Stimulated activated CD4-positive, alpha-beta T cell treated with anti-CD3 and anti-CD28 coated beads, TNF-alpha, amount 100 ng/mL, for 1 hour (primary cell): ENCODE measurements at places on chromosomes 4 and X.

DNA sequence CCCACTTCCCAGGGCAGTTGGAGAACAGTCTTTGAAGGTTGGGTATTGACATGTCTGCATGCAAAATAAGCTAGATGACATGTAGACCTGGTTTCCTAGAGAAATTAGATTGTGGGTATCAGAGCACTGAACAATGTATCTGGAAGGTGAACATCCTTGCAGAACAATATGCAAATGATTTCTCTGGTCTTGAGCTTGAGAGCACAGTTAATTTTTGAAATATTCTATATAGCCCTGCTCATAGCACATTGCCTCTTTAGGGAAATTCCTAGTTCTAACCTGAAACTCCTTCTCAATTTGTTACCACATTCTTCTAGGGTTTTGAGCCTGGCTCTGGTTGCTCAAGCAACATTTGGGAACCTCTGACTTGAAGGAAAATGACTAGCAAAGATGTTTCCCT is 41.6 kb upstream of the LAS1L start:
- no peak for DNase-seq

GRCh38 chr4:70746179-70746839 is 24.5 kb downstream of the RUFY3 start:
- DNase-seq, result no peak

- no peak for DNase-seq
These were observed 6.6 kb downstream of the TIMM17B start for GRCh38 chrX:48890934-48891401.

GRCh38 chr4:39114436-39114835 is 52.4 kb downstream of the KLHL5 start:
- DNase-seq, result no peak

- no peak for DNase-seq
These were observed 1.5 kb downstream of the USP38 start for GRCh38 chr4:143186212-143186611.

DNA sequence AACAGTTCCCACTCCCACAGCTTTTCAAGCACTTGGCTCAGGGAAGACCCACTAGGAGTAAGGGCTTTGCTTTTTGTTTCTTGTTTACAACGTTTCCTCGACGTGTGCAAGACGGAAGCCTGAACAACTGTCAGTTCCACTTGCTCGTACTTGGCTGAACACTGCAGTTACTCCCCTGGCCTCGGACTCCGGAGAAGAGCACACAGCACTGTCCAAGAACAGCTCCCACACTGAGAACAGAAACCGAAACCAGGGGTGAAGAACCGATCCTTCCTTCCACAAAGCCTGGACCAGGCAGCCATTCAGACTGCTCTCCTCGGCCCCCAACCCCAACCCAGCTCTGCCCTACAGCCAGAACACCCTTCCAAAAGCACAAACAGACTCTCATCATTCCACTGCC is 25.5 kb downstream of the IRF2 start:
- DNase-seq, result no peak
